Stimulated activated CD4-positive, alpha-beta T cell treated with anti-CD3 and anti-CD28 coated beads, TNF-alpha, amount 100 ng/mL, for 4 hours (primary cell): ENCODE measurements at places on chromosomes 6 and 20.

DNA sequence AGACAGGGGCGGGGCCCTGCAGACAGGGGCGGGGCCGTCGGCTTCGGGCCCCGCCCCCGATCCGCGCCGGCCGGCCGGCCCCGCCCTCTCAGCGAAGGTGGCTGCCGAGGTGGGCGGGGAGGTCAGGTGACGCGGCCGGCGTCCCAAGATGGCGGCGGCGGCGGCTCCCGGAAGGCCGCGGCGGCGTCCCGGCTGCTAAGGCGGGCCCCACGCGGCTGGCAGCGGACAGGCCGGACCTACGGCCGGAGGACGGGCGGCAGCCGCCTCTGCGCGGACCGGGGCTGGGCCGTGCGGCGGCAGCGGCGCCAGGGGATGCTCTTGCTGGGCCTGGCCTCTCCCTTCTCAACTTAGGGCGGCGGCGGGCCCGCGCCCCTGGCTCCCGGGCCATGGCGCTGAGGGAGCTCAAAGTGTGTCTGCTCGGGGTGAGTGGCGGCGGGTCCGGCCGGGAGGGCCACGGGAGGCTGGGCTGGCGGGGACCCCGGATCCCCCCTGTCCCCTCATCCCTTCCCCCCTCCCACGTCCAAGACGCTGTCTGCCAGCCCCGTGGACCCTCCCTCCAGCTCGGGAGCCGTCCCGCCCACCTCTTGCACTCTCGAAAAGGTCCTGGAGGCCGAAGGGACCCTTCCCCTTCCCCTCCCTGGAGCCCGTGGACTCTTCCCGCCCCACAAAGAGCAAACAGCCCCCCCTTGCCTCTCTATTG lies at the start of gene RAB22A:
TSS of gene RAB22A (plus strand) at position 125 of the 700 bp plus-strand sequence. CDS start at position 387, 262 bp downstream.
- DNase-seq: peak; percentile 73

DNA sequence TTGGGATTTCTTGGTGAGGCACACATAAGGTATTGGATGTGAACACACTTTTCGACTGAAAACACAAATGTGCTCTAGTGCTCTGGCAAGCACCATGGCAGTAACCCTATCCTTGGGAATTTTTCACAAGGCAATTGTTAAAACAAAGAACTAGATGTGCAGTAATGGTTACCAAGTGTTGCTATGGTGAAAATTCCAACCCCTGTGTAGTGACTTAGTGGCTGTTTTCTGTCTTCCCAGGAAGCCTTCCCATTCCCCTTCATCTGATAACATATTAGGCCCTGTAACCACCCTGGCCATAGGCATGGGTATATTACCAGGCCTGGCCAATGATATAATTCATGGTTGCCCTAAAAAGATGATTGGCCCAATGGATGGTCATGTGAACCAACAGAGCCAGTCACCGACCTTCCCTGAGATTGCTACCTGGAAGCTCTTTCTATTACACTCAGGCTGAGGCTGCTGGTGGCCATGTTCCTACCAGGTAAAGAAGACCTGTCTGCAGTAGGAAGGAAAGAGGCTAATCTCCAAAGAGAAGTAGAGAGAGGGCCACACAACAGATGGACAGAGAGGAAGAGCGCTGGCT lies 4.1 kb downstream of the C20orf202 start:
- DNase-seq: no peak

- DNase-seq: no peak
These were observed 26.6 kb upstream of the TULP4 start for GRCh38 chr6:158285656-158286021.

DNA sequence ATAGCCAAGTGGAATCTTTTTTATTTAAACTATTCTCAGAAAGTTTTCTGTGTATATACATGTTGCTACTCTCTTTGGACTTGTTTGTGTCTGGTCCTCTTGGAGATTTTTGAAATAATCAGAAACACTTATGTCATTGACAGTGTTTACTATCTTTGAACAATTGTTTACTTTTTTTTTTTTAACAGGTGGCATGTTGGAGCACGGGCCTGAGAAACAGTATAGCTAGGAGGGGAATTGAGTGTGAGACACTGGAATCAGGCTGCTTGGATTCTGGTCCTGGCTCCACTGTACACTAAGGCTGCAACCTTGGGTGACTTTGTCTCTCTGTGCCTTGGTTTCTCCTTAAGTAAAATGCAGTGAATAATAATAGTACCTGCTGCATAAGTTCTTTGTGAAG lies 279.6 kb downstream of the PRL start:
- no peak for DNase-seq

GRCh38 chr6:10112871-10113549 lies 301.9 kb downstream of the TFAP2A start:
- no peak for DNase-seq

- no peak for DNase-seq
These were observed 129.6 kb upstream of the CST7 start for GRCh38 chr20:24819331-24819965.

DNA sequence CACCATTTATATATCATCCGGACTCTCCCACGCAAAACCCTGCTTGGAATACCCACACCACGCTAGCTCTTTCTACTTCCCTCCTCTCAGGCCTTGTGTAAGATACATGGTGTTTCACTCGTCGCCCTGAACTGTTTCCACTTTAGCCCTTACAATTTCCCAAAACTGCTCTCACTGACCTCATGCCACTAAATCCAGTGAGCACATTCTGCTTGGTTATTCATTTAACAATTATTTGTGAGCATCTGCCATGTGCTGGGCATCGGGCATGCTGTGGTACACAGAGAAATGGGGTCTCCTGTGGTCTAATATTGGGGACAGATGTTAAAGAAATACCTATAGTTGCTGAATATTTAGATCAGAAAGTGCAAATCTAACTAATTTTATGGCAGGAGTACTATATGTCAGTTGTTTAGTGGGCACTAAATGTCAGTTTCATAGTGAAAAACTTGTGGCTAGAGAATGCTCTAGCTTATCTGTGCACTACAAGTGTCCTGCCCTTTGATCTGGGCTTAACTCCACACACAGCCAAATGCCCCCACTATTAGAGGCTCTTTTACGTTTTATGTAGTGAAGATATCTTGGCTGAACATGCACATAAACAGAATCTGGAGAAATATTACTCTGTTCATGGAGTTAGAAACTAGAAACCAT lies 41.0 kb downstream of the PLEKHG1 start:
- DNase-seq: no peak

GRCh38 chr6:155523821-155524651 lies 68.4 kb upstream of the NOX3 start:
- DNase-seq: no peak

- no peak for DNase-seq
These were observed at the start of gene RBPJL for GRCh38 chr20:45306431-45306982. Gene RBPJL, plus strand, starts transcription at chr20:45306840. Its CDS starts 83 bp downstream, at chr20:45306923.

DNA sequence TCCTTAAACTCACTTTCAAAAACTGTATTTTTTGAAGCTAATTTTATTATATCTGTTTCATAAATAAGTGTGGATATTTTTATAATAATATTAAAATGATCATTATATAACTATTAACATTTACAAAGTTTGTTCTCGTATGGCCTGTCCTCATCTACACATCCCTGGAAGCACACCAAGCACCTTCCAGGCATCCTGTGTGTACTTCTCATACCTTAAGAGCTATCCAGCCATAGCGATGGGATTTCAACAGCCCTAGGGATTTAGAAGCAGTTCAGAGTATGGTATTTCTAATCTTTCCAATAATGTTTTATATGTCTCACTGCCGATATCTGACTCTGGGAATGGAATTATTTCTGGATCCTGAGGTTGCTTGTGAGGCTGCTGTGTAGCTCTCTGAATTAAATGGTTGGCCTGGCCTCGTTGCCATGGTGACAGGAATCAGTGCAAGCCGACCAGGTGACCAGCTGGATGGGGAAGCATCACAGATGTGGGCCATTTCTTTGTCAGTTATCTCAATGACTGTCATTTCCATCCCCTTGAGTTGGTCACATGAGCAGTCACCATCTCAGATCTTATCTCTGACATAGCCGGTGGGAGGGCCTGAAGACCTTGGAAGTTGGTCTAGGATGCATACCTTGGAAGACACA lies 265.2 kb upstream of the RIN2 start:
- DNase-seq: no peak

- DNase-seq: no peak
These were observed 125.8 kb downstream of the MRPL14 start for GRCh38 chr6:44001318-44002066.

DNA sequence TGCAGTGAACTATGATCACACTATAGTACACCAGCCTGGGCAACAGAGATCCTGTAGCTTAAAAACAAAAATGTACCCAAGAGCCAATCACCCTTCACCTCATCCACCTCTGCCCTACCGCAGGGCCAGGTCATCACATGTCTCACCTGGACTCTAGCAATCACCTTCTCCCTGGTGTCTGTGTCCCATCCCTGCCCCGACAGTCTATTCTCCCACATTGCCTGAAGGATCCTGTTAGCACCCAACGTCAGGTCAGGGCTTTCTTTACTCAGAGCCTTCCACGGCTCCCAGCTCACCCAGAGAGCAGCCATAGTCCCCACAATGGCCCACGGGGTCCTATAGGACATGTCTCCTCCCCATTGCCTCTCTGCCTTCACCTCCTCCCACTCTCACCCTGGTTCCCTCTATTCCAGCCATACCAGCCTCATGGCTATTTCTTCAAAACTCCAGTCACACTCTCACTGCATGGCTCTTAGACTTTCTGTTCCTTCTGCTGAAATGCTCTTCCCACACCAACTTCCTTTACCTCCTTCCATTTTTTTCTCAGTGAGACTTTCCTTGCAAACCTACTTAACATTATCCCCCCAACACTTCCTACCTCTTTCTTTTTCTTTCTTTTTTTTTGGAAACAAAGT lies 22.5 kb upstream of the ARFGEF2 start:
- DNase-seq: no peak

DNA sequence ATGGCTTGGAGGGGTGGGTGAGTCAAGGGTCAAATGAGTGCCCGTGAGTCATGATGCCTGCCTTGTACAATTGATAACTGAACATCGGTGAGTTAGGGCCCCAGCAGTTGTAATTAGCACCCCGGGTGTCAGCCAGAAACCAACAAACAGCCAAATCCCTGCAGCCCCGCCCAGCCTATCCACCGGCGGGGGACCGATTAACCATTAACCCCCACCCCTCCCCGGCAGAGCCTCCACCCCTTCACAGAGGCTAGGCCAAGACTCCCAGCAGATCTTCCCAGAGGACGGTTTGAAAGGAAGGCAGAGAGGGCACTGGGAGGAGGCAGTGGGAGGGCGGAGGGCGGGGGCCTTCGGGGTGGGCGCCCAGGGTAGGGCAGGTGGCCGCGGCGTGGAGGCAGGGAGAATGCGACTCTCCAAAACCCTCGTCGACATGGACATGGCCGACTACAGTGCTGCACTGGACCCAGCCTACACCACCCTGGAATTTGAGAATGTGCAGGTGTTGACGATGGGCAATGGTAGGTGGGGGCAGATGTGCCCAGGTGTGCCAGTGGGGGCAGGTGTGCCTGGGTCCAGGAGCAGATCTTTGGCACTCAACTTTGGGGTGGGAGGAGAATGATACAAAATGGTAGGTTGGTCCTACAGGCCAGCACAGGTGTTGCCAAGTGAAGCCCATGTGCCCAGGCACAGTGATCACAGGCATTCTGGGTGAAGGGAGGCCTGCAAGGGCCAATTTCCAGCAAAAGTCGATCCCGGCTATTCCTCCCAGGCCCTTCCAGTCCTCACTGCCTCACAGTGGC lies 45.7 kb downstream of the HNF4A start:
- DNase-seq: no peak

GRCh38 chr20:16407251-16408067 lies 165.8 kb downstream of the KIF16B start:
- DNase-seq: no peak

- DNase-seq: no peak
These were observed 86.0 kb downstream of the TIAM2 start for GRCh38 chr6:155080881-155081845.

DNA sequence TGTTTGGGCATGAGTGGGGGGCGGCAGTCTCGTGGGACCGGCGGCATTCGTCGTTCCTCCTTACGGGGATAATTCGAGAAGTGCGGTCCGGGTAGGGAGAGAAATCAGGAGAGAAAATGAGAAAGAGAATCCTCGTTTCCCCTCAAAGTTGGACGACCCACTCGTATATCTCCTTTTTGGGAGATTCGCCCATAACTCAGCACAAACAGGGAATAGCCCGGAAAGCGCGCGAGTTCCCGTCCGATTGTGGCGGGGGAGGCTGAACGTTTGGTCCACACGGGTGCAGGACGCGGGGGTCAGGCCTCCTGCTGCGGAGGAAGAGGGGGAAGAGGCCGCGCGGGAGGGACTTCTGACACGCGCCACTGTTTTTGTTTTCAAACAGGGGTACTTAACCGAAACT lies 42.4 kb downstream of the POPDC3 start:
- DNase-seq: no peak

DNA sequence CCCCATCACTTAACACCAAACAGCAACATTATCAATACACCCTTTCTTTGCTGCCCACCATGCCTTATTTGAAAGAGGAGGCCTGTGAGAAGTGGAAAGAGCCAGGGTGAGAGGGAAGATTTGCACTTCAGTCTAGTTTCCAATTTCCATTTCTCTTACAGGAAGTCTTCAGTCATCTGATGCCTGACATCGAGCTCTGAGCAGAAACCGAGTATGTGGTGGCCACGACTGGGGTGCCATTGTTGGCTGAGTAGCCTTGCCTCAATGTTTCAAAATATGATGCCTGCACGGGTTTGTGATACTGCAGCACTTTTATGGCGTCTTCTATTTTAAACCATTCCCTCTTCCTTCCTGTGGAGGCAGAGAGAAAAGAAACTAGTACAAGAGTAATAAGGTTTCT lies 39.8 kb upstream of the SMIM29 start:
- DNase-seq: no peak

- DNase-seq: no peak
These were observed 195.8 kb upstream of the CDYL start for GRCh38 chr6:4580361-4580760.

DNA sequence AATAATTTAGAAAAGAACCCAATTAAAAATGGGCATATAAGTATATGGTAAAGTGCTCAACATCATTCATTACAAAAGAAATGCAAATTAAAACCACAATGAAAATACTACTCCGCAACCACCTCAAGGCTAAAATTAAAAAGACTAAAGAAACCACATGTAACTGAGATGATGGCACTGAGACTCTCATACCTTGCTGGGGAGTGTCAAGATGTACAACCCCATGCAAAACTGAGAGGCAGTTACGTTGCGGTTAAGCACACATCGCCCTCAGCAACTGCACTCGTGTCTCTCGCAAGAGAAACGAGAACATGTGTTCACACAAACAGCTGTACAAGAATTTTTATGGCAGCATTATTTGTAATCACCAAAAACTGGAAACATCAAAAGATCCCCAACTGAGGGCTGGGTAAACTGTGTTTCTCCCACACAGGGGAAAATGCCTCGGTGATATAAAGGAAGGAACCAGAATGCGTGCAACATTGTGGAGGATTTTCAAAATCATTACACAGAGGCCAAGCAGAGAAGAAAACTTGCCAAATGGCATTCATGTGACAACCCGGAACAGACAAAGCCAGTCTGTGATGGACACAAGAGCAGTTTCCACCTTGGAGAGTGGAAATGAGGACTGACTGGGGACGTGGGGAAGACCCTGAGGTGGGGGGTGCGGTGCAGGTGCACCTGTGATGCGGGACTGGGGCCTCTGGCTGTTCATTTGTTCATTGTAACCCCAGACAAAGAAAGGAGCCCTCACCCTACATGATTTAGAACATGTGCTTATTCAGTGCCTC lies 144.9 kb downstream of the WDR27 start:
- no peak for DNase-seq
